ENCODE measurements at places on chromosomes 12 and 14.

DNA sequence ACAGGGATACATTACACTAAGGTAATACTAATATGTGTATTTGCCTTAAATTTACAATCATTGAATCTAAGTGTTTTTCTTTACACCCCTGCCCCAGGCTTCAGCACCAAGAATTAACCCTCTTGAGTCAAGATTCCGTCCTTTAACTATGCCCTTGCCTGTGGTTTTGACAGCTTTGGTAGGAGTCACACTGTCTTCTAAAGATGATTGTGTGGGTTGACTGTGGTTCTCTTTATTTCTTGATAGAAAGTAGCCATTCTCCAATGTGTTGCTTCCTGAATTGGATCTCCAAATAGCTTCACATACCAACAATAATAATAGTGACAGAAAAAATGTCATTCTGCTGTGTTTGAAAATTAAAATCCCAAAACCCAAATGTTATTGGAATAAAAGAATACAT is 3.6 kb downstream of the CLEC7A start:
- DNase-seq, result no peak

- DNase-seq, result no peak
These were observed 47.7 kb downstream of the ELK3 start for GRCh38 chr12:96241846-96242256.

GRCh38 chr12:16564675-16565074 is 41.3 kb downstream of the LMO3 start:
- DNase-seq, result no peak

DNA sequence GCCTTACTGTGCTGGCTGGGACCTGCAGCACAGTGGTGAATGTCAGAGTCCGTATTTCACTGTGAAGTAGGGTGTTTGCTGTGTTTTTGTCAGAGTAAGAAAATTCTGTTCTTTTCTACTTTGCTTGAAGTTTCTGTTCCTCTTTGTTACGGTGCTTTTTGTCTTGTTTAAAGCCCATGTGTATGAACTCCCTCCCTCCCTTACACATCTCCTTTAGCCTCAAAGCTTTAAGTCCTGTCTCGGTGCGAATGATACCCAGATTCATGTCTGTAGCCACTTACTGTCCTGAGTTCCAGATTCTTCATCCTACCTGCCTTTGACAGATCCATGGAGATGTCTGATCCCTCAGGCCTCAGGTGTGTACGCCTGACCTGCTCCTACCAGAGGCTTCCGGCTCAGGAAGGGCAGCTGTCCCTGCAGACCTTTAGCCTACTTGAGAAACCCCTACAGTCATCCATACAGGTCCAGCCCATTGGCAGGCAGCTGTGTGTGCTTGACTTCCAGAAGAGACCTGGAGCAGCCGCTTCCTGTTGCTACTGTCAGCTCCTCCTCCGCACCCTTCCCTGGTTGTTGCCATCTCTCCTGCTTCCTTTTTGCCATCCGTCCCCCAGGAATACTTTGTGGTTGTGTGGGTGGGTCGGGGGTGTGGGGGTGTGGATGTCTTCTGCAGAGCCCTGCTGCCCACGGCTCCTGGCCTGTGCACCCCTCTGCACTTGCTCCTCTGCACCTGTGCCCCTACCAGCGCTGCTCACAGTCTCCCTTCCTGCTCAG is 72.9 kb downstream of the DDX51 start:
- no peak for DNase-seq

GRCh38 chr12:34345801-34346200 is 323.5 kb downstream of the ALG10 start:
- no peak for DNase-seq

DNA sequence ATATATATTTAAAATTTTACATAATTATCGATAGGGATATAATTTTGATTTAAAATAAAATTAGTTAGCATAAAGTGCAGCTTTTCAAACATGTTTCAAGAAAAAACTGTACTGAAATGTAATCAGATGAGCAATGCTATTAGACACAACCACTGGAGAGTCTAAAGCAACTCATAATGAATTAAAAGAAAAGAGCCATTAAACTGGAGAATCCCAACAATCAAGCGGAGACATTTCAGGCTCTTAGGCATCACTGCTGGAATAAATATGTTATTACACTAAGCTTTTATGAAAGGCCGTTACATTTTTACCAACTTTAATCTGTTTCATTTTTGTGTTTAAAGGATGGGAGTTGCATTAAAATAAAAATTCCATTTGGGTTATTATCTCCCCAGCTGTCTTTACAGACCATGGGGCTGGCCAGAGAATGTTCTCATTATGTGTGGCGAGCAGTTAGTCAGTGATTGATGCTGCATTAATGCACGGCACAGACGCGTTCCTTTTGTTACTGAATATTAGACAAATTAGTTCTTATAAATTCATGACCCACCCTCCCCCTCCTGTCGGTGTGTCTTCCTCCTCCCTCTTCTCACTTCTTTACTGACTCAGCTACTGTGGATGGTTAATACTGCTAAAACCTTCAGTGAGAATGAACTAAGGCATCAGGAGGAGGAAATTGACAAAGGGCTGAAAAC is 156.8 kb downstream of the PDZRN4 start:
- DNase-seq, result peak; percentile 4

DNA sequence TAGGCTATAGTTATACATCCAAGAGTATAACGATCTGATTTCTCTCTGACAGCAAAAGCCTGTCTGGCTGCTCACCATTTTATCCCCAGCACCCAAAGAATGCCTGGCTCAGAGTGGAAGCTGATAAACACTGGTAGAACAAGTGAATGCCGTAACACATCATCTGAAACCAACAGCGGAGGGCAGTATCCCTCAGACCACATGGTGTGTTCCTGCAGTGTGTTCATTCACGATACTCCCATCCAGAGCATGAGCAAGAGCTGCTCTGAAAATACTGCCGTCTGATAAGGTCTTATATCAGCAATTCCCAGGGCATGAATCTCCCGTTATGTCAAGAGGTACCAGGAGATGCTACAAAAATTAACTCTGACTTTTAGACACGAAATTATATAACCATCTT is 95.9 kb downstream of the TTC7B start:
- DNase-seq, result no peak

- no peak for DNase-seq
These were observed 553.6 kb upstream of the ATP2B1 start for GRCh38 chr12:90262251-90262650.

DNA sequence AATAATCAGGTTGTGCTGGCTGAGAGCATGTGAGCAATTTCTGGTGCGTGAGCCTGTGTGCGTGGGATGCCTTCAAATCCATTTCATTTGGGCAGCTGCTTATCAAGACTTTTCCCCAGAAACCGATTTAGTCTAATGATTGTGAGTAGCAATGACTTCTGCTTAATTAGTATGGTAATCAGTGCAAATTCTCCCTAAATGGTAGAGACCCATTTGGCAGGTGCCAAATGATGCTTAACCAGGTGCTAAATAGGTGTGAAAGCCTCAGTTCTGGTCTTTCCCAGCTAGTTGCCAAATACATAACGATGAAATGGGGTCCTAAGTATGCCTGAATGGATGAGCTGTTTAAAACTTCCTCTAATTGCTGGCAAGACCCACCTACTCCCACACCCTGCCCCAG is 248.4 kb upstream of the CCDC196 start:
- no peak for DNase-seq

- no peak for DNase-seq
These were observed 33.4 kb downstream of the PLEKHG3 start for GRCh38 chr14:64737391-64738280.

DNA sequence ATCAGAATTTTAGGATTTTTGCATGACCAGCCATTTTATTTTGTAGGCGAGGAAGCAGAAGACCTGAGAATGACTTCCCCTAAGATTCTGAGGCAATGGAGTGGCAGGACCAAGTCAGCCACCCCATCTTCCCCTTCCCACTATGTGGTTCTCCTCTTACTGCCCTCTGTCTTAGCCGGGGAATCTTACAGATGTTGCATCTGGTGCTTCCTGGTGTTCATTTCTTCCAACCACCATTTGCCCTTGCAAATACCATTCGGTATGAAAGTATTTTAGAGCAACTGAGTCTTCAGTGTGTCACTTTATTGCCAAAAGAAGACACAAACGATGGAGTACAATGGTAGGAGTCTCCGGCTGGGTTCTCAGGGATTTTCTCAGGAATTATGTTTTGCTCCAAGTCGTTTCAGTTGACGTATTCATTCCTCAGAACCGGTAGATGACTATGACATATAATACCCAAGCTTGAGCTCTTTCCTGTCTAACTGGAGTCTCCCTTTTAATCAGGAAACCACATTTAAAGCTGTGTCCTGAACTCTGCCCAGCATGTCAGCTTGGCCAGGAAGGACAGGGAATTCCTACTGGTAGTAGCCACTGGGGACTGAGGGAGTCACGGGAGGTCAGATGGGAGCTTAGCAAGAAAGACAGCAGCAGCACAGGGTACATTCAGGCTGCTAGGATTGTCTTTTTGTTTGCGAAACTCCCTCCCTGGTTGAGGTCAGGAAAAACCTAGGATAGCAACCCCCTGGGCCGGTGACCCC is 87.0 kb downstream of the SAMD4A start:
- no peak for DNase-seq

All from foreskin keratinocyte (primary cell).